ENCODE measurements at places on chromosomes 12 and 14.

DNA sequence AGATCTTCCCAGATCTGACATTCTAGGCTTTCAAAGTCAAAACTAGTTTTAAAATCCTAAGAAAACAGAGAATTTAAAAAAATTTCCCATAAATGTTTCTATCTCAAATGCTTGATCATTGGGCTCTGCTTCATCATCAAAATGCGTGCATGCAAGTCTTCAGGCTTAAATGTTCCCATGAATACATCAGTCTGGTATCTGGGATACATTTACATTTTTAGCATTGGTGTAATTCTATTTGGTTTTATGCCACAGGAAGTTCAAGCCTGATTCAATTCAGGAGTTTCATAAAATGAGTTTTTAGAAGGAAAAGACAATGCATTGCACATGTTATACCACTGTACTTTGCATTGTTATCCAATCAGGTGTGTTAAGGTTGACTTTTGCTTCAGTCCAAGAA lies 336.4 kb downstream of the PCNX1 start:
- DNase-seq, result no peak

DNA sequence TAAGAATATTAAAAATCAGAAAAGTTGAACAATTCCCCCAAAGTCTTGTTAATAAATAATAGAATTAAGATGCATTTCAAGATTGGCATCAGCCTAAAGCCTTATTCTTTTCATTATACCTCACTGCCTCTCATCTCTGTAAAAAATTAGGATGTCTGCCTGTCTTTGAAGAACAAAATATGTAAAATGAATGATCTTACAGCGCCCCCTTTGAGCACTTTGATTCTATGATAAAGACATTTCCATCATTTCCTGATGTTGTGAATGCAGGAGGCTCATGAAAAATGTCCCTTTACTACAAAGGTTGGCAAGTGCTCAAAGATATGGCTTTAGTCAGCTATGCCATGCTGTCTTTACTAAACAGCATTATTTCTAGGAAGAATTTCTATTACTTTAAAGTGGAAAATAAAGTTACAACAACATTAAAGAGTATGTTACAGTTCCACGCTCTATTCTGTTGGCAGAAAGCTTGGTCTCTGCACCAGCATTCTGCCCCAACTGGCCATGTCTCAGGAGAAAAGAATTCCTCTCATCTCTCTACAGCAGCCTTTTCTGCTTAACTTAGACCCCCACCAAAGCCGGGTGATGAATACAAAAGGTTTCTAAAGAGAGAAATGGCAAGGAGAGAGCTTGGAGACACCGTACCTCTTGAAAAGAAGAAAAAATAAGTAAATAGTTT lies 95.1 kb downstream of the LLPH start:
- DNase-seq, result peak; percentile 4

GRCh38 chr14:71363946-71364925 lies 457.0 kb downstream of the PCNX1 start:
- no peak for DNase-seq

GRCh38 chr14:94316692-94317091 lies 6.4 kb downstream of the SERPINA6 start:
- no peak for DNase-seq

DNA sequence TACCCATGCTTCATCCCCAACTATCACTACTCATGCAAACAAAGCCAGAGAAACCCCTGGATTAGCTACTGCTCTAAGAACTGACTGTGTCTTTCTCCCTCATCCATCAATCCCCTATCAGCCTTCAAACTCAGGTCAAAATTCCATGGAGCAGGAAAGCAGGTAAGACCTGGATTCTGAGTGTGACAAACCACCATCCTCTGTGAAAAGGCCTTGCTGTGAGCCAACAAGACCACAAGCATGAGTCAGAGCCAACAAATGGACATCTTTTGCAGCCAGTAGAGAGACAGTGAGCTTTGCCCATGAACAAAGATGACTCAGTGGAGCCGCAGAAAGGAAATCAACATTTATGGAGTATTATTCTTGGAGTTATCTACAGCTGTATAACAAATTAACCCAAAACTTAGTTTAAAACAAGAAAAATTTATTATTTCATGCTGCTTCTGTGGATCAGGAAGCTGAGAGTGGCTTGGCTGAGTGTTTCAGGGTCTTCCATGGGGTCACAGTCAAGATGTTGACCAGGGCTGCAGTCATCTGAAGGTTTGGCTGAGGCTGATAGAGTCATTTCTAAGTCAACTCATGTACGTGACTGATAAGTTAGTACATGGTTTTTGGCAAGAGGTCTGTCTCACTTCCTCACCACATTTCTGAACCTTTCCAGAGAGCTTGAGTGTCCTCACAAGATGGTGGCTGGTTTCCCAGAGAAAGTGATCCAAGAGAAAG lies 61.1 kb downstream of the PITPNM2 start:
- DNase-seq, result no peak

DNA sequence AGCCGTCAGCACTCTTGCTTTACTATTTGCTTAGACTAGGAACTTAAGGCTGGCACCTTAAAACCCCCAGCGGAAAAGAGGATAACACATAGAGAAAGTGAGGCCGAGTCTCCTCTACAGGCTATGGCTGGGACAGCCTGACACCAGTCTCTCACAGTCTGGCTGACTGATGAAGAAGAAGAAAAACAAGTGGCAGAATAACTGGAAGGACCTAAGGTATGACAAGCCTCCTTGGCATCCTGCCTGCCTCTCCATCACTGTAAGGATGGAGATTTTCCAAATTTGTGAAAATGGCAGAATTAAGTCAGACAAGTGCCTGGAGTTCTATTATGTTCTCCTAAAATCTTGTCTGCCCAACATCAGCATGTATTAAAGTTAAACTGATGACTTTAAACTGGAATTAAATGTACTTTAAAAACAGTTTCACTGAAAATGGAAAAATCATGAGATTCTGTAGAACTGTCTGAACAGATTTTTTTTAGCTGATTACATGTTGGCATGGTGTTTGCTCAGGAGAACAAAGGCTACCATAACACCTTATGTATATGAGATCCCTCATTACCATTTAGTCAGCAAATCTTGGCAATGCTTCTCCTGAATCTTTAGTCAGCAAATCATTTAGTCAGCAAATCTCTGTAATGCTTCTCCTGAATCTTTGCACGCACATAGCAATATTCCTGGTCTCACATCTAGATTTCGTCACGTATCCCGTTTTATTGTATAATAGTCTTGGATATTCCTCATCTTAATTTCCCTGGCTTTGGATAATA lies 140.3 kb upstream of the AEBP2 start:
- no peak for DNase-seq

GRCh38 chr14:30991408-30991807 lies 34.0 kb upstream of the AP4S1 start:
- DNase-seq, result no peak

DNA sequence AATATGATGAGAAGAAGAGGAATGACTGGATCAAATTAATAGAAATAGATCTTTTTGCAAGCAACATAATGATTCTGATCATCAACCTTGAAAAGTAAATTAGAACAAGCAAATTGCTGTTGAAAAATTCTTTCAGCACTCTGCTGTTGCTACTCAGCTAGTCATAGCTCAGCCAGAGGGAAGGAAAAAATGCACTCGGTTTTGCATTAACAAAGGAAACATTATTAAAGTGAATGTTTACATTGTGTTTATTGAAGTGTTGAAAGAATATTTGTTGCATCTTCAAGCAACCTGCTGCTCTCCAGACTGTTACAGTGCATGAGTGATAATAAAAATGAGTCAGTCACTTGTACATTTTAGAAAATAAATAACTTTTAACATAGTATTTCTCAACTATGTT lies 26.5 kb downstream of the AP5M1 start:
- DNase-seq, result no peak

DNA sequence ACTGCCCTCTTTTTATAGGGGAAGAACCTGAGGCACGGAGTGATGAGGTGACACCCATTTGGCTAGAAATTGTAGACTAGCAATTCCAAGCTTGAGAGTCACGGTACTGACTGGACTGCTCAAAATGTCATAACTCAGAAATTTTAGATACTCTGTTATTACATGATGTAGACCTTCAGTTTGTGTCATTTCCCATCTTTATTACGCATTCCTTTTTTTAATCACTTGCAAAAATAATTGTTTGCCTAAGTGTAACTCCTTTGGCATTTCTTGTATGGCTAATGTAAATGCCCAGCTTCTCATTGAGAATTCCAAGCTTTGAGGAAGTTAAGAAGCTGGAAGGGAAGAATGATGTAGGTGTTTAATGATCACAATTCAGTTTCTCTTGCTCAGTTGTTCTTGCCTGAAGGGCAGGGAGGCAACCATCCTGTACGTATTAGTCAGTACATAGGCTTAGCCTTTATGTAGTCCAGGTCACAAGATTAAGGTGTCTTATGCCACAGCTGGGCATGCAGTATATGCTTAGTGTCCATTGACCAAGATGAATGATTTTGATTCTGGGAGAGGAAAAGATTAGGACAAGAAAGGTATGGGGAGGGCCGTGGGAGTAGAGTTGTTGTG lies 68.2 kb upstream of the EVL start:
- DNase-seq, result no peak

DNA sequence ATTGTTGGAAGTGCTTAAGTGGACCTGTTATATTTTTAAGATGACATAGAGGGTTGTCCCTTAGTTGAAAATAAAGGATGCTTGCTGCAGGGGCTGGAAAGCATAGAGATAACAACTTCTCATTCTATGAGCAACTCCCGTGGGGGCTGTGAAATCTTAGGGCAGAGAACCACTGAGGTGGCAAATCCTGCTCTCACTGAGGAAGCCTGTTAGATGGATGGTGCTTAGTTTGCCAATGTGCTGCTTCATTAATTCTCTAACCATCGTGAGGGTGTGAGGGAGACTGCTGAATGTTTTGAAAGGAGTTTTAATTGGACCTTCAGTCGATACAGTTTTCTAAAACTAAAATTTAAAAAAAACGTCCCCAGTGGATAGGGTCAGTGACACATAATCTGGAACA lies 46.5 kb downstream of the PTPRO start:
- no peak for DNase-seq

DNA sequence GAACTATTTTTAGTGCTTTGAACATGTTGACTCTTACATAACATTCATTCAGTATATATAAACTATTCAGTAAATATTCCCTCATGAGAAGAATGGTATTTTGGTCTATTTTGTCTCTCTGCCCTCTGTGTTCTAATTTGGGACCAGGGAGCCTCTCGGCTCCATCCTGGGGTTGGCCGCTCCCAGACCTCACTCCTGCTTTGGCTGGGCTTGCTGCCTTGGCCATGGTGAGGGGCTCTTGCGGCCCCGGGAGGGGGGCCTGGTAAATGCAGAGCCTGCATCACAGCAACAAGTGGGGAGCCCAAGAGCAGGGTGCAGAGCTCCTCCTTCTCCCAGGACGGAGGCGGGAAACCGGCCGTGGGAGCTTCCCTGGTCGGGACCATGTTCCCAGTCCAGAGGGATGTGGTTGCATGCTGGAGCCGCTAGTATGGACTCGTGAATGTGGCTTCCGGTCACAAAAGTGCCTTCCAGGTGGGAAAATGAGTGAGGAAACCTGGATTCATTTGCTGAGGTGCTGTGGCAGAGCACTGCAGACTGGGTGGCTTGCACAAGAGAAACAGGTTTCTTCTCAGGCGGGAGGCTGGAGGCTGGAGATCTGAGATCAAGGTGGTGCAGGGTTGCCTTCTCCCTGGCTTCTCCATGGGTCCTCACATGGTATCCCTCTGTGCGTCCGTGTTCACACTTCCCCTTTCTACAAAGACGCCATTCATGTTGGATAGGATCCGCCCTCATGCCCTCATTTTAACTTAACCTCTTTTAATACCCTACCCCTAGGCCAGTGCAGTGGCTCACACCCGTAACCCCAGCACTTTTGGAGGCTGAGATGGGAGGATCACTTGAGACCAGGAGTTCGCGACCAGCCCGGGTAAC lies 250.2 kb downstream of the CACNA1C start:
- no peak for DNase-seq

GRCh38 chr14:68195126-68195525 lies 375.5 kb downstream of the RAD51B start:
- no peak for DNase-seq

GRCh38 chr14:37150414-37150813 lies 22.0 kb downstream of the SLC25A21 start:
- DNase-seq, result peak; percentile 37

DNA sequence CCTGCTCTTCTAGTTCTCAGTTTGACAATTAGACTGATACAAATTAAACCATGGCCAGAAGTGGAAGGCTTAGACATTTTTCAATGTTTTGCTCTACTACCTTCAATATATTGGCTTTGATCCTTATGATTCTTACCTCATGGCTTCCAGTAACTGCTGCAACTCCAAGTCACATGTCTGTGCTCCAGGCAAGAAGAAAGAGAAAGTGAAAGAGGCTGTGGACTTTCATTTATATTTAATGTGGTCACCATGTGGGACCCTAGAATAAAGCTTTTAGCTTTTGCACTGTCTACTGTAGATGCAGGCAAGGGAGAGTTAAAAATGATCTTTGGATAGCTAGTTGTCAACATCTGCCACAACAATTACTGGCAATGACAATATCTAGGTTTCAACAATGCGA lies 214.3 kb upstream of the PDE3A start:
- no peak for DNase-seq

GRCh38 chr12:105524961-105525360 lies 194.5 kb downstream of the C12orf75 start:
- DNase-seq, result no peak

DNA sequence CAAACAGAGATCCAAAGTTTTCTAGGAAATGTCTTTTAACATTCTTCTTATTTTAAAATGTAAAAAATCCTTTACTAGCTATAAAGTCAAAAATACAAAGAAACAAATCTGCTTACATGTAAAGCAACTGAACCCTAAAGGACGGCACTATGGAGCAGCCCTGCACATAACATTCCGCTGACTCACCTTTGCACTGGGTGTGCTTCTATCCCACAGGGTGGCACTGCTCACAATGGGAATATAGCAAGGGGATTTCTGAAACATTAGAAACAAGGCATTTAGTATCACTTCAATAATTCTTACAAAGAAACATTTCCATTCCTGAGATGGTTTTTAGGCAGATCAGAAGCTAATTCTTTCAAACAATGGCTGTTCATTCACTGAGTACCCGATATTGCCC lies 94.3 kb downstream of the C12orf42 start:
- DNase-seq, result no peak

DNA sequence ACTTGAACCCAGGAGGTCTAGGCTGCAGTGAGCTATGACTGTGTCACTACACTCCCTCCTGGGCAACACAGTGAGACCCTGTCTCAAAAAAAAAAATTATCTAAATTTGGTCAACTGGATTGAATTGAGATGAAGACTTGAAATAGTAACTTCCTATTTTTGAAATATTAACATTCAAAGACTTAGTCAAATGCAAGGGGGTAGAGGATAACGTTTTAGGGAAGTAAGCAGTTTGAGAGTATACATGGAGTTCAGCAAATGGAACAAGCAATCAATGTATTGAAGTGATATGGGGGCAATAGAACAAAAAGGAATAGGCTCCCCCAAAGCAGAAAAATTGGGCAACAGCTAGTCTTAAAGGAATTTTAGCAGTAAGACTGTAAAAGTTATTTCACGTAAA lies 4.6 kb upstream of the MFAP5 start:
- no peak for DNase-seq
